HFF-Myc (cell line): ENCODE measurements at places on chromosomes 6 and 20.

DNA sequence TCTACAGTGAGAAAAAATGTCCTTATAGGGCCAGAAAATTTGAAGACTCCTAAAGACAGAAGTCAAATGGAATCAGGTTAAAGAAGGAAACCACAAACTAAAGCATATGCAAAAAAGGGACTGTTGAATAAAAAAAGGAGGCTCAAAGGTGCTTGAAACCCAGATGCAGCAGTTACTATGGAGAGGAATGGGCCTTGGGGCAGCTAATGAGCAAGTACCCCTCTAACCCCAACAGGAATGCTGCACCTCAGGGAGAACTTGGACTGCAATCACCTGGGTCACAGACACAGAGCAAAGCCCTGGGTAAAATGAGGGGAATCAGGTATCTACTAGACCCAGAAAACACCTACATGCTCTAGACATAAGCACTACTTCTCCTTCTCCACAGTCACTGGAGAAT, 313.9 kb downstream of the UBE3D start:
- no peak for DNase-seq

DNA sequence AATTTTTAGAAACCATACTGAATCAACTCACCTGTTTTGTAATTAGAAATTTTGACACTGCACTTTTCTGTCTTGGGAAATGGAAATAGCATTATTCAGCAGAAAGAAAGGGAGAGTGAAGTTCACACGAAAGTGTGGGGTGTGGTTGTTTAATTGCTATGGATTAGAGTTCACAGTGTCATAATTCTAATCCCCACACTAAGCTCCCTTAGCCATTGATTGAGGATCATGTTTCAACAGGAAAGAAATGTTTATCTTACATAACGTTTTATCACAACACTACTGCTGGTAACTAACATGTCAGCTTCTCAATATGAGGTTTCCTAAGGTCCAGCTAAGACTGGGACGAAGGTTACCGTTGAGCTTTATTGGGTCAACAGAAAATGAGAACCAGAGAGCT, 31.4 kb upstream of the GSTA5 start:
- no peak for DNase-seq

GRCh38 chr6:168877821-168878282, 375.8 kb downstream of the THBS2 start:
- peak; percentile 3 for DNase-seq

GRCh38 chr6:123017104-123017682, 21.2 kb downstream of the CLVS2 start:
- no peak for DNase-seq

GRCh38 chr6:147248859-147249258, 44.6 kb downstream of the STXBP5 start:
- DNase-seq = no peak

GRCh38 chr6:43943781-43944250, 173.8 kb downstream of the VEGFA start:
- no peak for DNase-seq

DNA sequence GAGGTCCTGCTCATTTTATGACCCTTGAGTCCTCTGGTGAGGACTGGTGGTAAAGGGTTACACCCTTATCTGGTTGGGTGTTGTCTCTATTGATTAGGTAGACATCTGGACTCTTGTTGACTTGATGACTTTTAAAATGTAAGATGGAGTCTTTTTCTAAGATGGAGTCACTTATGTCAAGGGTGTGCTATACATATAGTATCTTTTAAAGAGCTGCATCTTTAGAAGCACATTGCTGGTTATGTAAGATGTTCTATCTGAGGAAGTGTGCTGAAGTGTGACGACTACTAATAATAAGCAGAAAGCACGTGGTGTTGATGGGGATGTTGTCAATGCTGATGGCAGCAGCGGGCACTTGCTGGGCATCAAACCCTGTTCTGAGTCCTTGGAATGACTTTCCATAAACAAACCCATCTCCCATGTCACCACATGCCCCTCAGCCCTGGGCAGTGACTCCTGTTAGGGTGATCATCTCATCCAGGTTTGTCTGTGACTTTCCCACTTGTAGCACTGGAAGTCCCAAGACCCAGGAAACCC, 229.6 kb downstream of the EYA2 start:
- DNase-seq = no peak

GRCh38 chr20:44650771-44651433, 597 bp downstream of the ADA start:
- no peak for DNase-seq

- DNase-seq = no peak
Measured at GRCh38 chr20:63933646-63934045, 22.6 kb downstream of the UCKL1 start.

GRCh38 chr6:10522929-10523573, 1.9 kb downstream of the GCNT2 start:
- no peak for DNase-seq
